ENCODE measurements at places on chromosomes 12 and 14. TPM values are rescaled to one million over a fixed set of nuclear protein-coding genes. Genes with fewer than 3 reads are reported as not detected.

DNA sequence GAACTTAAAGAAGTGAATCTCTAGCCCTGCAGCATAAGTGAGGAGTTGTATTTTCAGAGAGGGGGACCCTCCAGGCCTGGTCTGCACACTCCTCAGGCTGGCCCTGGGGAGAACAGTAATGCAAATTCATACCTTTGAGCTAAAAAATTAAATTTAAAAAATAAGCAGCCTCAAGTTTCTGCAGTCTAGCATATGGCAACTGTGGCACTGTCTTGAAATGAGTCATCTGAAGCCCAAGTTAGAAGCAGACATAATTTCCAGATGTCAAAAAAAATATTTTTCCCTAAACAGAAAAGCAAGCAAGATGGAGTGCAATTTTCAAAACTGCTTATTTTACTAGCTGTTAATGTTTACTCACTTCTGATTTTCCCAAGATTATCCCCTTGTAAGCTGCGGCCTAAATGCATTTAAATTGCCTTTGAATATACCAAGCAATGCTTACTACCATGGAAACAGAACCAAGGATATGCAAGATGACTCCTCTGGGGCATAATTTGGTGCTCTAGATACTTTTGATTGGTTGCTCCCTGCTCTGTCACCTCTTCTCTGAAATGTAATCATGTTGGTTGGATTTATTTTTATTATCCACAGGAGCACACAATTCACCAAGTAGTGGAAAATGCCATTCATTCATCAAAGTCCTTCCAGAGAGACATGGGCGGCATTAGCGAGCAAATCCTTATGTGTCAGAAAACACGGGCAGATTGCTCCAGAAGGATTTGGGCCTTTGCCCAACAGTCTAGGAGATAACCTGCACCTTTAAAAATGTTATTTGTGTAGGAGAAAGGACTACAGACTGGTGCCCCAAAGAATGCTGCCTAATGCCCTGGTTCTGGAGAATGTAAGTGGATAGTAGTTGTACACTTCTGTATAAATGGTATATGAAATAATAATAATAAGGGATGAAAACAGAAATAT is 25.0 kb upstream of the DHRS7 start:
- DNase-seq: no peak

- DNase-seq: no peak
Observed at GRCh38 chr12:104928036-104928745, 29.9 kb downstream of the SLC41A2 start.

- DNase-seq: peak; percentile 55
Observed at GRCh38 chr12:81257947-81258551, 180.2 kb downstream of the ACSS3 start.

C12orf60 gene
- total RNA-seq: 2.2 TPM

IGF1 gene
- total RNA-seq: not detected

DNA sequence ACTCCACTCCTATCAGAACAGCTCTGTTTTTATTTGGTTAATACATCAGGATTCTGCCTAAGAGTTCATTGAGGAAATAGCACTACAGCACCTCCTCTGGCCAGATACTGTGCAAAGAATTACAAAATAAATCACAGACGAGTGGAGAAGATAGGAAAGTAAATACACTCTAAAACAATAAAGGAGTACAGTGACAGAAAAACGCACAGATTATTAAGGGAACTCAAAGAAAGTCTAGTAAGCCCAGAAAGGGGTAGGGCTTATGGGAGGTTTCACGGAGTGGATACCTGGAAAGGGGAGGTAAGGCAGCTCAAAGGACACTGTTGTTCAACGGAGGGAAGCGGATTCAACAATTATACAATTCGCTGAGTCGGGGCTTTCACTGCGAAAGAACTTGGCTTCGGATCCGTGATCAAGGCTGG is 5.5 kb downstream of the OR10AD1 start:
- DNase-seq: no peak

GRCh38 chr12:23133471-23133870 is 508.5 kb downstream of the ETNK1 start:
- no peak for DNase-seq

GRCh38 chr12:18723752-18724151 is 14.1 kb downstream of the PLCZ1 start:
- DNase-seq: peak; percentile 93

GRCh38 chr12:116432314-116432750 is 126.8 kb upstream of the MAP1LC3B2 start:
- no peak for DNase-seq

CHD8 gene
- total RNA-seq: 70.7 TPM

DNA sequence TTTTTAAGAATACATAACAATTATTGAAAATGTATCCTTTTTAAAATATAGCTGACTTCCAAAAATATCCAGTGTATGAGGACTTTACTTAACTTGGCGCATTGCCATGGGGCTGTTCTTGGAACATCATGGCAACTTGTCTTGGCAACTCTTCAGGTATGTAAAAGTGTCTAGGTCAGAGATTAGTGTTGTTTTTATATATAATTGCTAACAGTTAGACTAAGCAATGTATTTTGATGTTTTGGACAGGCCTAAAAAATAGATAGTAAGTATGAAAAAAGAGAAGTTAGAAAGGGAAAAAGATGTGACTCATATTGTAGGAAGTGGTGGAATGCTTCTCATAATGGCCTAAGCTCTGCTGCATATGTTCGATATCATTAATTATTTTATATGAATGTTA is 70.9 kb downstream of the MON2 start:
- peak; percentile 80 for DNase-seq

DNA sequence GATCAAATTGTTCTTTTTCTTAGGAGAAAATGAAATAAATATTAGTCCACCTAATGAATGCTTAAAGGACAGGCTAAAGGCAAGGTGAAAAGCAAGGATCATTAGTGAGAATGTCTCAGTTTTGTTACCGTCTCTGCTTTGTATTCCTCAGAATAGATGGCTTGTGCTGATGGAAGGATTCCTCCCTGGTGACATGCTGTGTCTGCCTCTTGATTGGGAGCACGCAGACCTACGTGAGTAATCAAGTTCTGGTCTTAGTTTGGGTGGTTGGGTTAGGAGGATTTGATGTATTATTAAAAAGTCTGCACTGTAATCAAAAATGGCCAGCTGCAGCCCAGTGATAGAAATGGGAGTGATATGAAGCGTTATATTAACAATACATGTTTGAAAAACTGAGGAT is 78.8 kb upstream of the RTL1 start:
- no peak for DNase-seq

TCL1B gene
- not detected for total RNA-seq

- no peak for DNase-seq
Observed at GRCh38 chr12:116717466-116718437, 20.1 kb downstream of the SPRING1 start.

DNA sequence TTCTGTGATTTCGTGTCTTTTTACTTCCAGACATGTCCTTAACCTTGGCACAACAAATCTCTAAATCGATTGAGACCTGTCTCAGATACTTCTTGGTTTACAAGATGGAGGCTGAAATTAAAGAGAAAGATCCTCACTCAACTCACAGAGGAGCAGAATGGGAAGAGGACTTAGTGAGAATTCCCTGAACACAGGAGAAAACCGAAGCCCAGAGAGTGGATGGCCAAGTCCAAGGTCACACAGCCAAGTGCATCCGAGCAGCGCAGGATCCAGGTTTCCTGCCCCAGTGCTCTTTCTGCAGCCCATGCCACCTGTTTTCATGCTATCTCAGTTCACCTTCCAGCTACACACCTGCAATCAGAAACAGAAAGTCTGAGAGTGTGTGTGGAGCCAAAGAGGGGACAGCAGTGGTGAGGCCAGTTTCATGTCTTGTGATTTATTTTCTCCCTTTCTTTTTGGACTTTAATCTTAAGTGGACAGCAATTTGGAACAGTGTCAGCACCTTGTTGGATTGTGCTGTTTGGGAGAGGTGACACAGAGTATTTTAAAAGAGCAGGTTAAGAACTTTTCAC is 22.9 kb upstream of the TCL1B start:
- no peak for DNase-seq

DBX2 gene
- not detected for total RNA-seq

SLC10A1 gene
- not detected for total RNA-seq

- no peak for DNase-seq
Observed at GRCh38 chr14:86884498-86884897, 1108.5 kb downstream of the GALC start.

DNA sequence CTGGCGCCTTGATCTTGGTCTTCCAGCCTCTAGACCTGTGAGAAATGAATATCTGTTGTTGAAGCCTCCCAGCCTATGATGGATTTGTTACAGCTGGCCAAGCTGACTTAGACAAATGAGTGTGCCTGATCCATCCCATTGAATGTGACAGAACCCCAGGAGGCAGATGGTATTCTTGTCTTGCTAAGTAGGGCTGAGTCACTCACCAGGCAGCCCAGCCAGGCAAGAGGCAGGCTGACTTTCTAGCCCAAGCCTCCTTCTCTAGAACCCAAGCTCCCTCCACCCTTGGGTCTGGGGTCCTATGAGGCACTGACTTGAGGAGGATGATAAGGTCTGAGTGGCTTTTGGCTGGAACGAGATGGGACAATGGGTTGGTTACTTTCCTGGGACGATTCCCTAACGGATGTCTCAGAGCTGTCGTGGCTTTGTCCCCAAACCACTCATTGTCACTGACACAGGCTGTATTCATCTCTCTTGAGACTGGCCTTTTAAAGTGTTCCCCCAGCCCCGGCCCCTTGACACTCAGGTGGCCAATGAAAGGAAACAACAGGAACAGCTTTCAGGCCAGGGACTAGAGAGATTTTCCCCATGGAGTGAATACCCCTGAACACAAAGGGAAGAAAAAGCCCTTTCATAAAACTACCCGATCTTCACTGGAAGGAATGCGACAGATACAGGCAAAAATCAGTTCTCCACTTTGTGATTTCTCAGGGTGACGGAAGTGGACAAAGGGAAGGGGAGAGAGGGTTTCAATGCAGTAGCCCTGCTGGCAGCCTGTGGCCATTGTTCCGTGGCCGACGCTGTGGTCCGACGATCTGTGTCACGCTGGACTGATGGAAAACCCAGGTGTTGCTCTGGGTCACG is 264.2 kb downstream of the AACS start:
- DNase-seq: no peak

CISTR gene
- total RNA-seq: not detected

- no peak for DNase-seq
Observed at GRCh38 chr12:131008131-131008912, 54.6 kb downstream of the ADGRD1 start.

DNA sequence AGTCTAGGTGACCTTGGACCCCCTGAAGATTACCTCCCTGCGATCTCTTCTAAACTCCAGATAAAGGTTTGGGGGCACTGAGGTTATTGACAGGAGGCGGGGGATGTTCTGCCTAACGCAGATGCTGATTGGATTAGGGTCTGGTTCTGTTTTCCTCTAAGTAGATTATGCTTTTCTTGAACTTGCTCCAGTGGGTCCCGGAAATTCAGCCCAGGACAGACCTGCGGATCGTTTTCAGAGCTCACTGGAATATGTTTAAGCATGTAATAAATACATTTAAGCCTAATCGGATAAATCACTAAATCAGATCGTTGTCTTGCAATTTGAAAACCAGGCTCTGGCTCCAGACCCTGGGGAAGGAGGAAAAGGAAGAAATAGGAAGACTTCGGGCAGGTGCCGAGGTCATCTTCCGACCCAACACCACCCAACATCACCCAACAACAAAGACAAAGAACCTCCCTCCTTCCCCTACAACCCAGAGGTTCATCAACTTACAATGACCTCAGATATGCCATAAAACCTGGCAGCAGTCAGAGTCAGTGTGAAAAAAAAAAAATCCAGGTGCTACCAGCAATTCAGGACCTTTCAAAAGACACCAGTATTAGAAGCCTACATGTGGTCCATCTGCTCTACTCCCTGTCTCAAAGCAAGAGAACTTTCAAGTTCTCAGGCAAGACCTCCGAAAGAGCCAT is 148.4 kb downstream of the KSR2 start:
- no peak for DNase-seq

GRCh38 chr12:85007836-85008235 is 28.2 kb downstream of the TSPAN19 start:
- peak; percentile 70 for DNase-seq

HAL gene
- total RNA-seq: 1.1 TPM

INHBE gene
- 2.1 TPM for total RNA-seq

DNA sequence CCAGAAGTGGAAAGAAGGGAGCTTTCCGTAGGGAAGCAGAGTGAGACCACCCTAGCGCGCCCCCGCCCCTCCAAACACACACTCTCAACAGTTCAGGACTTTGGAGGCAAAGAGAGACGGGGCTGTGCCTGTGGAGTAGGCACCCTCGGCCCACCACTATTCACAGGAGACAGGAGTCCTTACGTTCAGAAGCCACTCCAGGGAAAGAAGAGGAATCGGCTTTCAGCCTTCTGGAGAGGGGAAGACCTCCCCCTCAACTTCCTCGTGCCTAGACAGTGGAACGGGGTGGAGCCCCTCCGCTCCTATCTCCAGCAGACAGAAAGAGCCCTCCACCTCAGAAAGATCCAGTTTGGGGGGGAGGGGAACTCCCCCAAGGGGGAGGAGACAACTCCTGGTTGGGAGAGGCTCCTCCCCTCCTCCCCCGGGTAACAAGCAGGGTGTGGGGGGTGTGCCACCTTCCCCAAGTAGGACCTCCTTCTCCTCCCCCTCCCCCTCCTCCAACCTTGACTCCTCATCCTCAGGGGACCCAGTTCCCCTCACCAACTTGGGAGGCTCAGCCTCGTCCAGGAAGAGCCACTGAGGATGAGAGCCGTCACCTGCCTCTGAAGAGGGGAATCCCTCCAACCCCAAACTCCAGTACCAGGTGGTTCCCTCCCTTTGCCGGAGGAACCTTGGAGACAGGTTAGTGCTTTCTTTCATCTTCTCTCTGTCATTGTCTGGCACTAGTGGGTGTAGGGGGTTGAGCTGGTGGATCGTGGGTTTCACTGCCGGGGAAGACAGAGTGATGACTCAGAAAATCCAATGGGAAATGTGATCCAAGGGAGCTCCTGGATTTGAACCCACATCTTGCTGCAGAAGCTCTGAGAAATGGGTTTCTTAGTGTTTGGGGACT is 883 bp downstream of the FOXJ2 start:
- DNase-seq: peak; percentile 56

DNA sequence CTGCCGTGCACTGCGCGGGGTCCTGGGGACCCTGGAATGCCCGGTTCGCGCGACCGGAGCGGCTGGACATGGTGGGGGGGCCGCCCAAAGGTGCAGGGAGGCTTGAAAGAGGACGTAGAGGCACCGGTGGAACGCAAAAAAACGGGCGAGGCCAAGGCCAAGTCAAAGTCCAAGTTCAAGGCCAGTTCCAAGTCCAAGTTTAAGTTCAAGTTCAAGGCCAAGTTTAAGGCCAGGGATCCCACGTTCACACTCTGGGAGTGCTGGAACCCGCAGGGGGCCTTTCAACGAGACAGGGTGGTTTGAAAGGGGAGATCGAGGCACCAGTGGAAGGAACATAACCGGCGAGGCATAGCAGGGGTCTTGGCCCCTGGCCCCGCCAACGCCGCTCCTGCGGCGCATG is 317.6 kb downstream of the ALG10 start:
- no peak for DNase-seq

WNT5B gene
- total RNA-seq: 0.44 TPM

GRCh38 chr12:31029916-31030562 is 43.6 kb upstream of the DDX11 start:
- DNase-seq: no peak

- DNase-seq: peak; percentile 40
Observed at GRCh38 chr12:64178122-64178521, 44.0 kb downstream of the KICS2 start.

ZDHHC22 gene
- total RNA-seq: not detected
